ENCODE measurements at places on chromosomes 7 and 10.

DNA sequence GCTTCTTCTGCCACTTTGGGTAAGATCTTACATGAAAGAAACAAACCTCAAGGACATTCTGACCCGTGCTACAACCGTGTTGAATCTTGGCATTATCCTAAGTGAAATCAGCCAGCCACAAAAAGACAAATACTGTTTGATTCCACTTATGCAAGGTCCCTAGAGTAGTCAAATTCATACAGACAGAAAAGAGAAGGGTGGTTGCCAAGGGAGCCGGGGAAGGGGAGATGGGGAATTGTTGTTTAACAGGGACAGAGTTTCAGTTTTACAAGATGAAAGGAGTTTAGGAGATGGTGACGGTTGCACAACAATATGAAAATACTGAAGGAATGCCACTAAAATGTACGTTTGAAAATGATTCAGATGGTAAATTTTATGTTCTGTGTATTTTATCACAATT is 12.2 kb upstream of the CLEC2L start:
- DNase-seq, result no peak

- DNase-seq, result no peak
These were observed 12.3 kb upstream of the MRPS33 start for GRCh38 chr7:141027043-141027442.

- DNase-seq, result no peak
These were observed 633.4 kb upstream of the COBL start for GRCh38 chr7:51949726-51950644.

- DNase-seq, result no peak
These were observed 203.0 kb downstream of the KCND2 start for GRCh38 chr7:120475994-120476393.
